ENCODE measurements at places on chromosomes 4 and X.

- no peak for DNase-seq
These were observed 17.0 kb upstream of the SLAIN2 start for GRCh38 chr4:48324281-48324680.

- no peak for DNase-seq
These were observed 82.2 kb downstream of the ANK2 start for GRCh38 chr4:113131621-113132020.

DNA sequence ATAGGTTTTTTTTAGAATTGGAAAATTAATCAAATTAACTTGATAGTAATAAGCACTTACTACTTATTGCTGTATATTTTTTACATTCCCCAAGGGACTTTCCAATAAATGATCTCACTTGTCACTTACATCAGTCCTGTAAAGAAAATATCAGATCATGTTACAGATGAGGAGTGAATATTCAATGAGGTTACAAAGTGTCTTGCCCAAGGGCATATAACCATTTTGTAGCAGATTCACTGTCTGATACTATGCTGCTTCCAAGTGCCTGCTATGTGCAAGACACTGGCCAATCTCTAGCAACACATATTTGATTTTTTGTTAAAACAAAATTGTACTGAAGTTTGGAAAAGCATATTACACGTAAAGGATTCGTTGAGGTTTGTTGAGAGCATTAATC is 1287.7 kb downstream of the FAM133A start:
- no peak for DNase-seq

GRCh38 chrX:154333837-154334271 is 38.3 kb downstream of the TKTL1 start:
- DNase-seq = no peak

Data from head of caudate nucleus (tissue), 42 donors.